Breast epithelium (tissue), 4 donors: ENCODE measurements at places on chromosomes 13 and 19.

- DNase-seq = no peak
These were observed 46.2 kb downstream of the DCT start for GRCh38 chr13:94433055-94433961.

DNA sequence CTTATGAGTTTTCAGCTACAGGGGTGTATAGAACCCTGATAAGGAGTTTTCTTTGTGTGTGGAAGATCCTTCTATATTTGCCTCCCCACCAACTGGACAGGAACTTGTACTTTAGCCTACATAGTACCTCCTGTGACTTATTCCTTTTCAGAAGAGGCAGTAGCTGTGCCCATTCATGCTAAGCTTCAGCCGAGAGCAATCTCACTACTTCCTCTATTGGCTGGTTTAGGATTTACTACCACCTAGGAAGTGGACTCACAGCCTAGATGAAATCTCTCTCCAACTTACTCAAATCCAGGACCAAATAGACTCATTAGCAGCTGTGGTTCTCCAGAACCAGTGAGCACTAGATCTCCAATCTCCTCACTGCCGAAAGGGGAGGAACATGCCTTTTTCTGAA lies 2.3 kb upstream of the REX1BD start:
- DNase-seq = no peak

- DNase-seq = no peak
These were observed 13.3 kb downstream of the KCTD15 start for GRCh38 chr19:33809960-33810359.

DNA sequence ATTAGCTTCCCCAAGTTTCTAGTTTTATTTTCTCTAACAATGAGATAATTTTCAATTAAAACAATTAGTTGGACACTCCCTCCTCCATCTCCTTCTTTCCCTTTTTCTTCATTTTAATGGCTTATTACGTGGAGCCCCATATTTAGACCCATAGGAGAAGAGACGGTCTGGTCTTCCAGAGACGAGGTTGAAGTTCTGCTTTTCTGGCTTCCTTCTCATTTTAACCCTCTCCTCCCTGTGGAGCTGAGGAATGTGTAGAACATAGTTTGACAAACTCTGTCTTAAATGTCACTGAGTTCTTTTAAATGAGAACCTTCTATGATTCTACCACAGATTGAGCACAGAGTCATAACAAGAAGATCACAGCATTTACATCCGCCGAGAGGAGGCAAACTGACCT lies 86.8 kb downstream of the EDNRB start:
- DNase-seq = no peak

DNA sequence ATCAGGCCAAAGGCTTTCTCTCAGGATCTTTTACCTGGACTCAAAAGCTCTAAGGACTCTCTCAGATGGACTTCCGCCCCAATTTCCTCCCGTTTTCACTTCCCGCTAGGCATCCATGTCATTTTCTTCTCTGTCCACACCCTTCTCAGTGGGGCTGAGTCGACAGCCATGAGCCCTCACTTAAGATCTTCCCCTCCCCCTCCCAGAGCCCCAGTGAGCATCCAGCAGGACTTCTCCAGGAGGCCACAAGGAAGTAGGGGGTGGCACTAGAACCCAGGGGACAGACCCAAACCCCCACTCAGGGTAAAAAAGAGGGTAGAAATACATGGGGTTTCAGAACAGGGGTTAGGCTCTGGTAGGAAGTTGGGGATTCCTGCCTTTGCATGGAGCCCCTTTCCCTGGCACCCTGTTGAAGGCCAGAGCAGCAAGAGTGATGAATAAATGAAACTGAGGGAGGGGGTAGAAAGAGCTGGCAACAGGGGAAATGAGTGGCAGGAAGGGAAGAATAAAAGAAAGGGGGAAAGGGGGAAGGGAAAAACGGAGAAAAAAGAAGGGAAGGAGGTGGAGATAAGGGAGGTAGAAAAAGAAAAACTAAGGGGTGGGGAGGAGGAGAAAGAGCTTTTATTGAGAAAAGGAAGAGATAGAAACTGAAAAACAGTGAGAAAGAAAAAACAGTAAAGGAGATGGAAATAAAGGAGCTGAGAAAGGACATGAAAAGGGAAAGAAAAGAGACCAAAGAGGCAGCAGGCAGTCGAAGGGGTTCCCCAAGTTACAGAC lies 42.3 kb downstream of the DEDD2 start:
- DNase-seq = no peak

DNA sequence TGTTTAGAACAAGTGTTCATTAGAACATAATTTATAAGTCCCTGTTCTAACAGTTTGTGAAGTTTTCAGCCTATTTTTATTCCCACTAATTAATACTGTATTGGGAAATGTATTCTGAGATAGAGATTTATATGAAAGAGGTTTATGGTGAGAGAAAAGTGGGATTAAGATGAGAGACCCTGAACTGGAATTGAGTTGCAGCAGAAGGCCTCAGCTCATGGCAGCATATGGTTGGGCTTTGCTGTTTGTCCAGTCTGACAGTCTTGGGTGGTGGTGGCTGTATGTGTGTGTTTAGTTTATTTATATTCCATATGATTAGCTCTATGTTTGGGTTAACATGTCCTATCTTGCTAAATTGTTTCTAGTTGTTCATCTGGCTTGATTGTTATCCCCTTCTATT lies 575.1 kb downstream of the SLITRK5 start:
- no peak for DNase-seq

DNA sequence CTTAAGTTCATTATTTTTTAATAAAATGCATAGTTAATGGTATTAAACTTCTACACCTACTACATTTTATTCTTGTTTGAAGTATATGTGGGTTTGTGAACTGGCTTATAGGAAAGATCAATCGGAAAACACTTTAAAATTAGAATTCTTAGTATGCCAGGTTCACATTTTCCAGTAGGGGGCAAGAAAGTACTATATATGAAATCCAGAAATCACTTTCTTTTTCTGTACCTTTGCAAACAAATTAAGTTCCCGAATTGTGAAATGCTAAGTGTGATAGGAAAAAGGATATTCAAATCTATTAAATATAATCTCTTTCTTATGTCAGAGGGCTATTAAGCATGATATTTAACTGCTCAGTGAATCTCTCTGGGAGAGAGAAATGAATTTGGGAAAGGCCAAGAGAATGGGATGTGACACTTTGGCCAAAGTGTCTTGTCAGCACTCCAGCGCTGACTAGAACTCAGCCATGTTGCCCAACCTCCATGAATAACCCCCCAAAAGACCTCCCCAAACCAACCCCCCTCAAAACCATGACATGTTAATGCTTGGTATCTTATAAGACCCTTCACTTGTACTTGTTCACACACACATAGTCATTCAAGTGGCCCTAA lies 122.6 kb upstream of the SLC10A2 start:
- DNase-seq = no peak

- DNase-seq = no peak
These were observed 8.3 kb upstream of the SHISA7 start for GRCh38 chr19:55451163-55451964.

- peak; percentile 40 for DNase-seq
These were observed 15.0 kb upstream of the EMC10 start for GRCh38 chr19:50461066-50461875.

GRCh38 chr19:4362831-4363545 lies 19.6 kb downstream of the MPND start:
- no peak for DNase-seq

GRCh38 chr19:3679581-3679980 lies 20.7 kb downstream of the PIP5K1C start:
- DNase-seq = no peak

GRCh38 chr19:1230783-1231489 lies 6.9 kb downstream of the CBARP start:
- DNase-seq = no peak

GRCh38 chr19:49073514-49074378 lies 1.2 kb upstream of the KCNA7 start:
- DNase-seq = no peak

DNA sequence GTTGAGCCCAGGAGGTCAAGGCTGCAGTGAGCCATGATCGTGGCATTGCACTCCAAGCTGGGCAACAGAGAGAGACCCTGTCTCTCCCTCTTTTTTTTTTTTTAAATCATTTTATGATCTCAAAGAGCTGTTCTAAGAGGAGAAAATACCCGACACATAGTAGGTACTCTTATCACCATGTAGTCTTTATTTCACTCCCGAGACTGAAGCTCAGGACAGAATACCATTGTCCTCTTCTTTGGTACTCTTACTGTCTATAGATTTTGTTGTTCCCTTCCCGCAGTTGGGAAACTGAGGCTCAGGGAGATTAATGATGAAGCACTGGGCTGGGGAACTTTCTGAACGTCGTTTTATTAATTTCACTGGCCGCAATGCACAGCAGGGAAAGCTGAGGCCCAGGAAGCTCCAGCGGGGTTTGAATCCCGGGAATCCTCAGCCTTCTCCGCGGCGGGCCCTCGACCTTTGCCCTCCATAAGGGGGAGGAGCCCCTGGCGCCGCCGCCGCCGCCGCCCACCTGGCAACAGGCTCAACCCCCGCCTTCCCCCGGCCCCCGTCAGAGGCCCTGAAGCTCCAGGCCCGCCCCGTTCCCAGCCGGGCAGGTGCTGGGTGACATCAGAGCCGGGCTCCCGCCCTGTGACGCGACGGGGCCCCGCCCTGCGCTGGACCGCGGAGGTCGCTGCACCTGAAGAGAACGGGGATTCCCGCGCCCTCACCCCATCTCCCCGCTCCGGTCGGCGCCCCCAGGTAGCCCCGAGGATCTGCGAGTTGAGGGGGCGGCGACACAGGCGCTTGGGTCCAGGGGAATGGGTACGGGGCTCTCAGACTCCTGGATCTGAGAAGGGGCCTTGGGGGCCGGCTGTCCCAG lies 1.6 kb downstream of the MYH14 start:
- DNase-seq = peak; percentile 78

DNA sequence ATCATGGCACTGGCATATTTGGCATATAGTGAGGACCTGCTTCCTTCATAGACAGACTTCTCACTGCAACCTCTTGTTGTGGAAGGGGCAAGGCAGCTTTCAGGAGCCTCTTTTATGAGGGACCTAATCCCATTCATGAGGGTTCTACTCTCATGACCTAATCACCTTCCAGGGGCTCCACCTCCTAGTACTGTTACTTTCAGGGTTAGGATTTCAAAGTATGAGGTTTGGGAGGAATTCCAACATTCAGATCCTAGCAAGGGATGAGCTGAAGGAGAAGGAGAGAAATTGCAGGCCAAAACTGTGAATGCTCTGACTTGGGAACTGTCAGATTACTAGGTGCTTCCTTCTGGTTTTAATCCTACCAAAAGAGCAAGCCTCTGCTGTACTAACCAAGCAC lies 87.8 kb downstream of the LMO7 start:
- DNase-seq = no peak

DNA sequence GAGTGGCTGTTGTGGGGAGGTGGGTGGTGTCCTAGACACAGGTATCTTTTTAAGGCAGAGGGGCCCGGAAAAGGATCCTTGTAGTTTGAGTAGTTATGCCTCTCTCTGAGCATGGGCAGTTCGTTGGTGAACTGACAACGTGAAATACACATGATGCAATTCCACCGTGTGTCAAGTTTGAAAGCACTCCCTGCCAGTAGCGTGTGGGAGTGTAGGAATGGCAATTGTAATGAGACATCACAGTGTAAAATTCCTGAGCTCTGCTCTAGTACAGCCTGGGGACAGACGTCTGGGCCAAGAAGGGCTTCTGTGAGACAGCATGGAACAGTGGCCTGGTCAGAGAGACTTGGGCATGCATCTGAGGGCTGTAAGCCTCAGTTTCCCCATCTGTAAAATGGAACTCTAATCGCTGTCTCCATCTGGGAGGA lies 10.4 kb upstream of the ASF1B start:
- no peak for DNase-seq
